ENCODE measurements at places on chromosomes 12 and 14.

GRCh38 chr14:91573894-91574837 is 64.1 kb upstream of the PPP4R3A start:
- DNase-seq, result peak; percentile 53

DNA sequence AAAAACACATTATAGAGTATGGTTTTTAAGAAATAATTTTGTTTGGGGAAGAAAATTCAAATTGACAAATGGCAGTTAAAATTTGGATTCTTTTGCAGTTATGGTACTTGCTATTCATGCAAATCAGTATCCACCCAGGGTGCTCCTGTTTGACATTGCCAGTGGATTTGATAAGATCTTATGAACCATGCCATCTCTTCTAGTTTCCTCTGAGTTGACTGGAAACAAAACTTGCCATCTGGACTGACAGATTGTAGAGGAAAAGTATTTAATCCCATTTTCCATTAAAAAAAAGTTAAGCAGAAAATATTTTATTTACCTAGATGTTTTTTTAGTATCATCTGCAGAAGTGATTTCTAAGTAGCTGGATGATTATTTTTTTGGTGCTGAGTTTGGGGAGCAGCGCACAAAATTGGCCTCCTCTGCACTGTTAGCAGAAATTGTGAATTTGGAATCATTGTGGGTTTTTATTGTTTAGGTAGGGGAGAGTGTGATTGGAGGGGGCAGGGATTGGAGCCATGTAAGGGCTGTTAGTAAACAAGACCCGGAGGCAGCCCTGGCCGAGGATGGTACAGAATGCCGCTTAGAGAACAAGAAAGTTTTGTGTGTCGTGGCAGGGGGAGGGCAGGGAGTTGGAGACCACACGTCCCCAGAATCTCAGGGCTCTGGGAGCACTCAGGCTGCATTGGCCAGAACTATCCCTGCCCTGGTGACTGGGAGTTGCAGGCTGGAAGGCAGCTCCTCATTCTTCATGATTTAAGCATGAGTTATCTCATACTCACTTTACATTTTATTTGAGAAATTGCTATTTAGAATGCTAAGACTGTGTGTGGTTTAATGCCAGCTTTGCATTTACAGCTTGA is 56.6 kb downstream of the WDR20 start:
- no peak for DNase-seq

DNA sequence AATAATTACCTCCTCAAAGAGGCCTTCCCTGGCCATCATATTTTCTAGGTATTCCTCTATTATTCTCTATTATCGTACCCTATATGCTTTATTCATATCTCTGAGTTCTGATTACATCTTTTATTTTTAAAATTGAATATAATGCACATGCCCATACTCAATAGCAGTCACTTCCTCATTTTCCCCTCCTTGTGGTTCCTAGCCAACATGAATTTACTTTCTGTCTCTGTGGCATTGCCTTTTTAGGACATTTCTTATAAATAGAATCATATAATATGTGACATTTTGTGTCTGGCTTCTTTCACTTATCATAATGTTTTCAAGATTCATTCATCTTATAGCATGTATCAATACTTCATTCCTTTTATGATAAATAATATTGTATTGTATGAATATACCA is 74.4 kb upstream of the TRHDE start:
- DNase-seq, result no peak

- DNase-seq, result no peak
Measured at GRCh38 chr12:92136965-92137721, 8.5 kb downstream of the BTG1 start.

DNA sequence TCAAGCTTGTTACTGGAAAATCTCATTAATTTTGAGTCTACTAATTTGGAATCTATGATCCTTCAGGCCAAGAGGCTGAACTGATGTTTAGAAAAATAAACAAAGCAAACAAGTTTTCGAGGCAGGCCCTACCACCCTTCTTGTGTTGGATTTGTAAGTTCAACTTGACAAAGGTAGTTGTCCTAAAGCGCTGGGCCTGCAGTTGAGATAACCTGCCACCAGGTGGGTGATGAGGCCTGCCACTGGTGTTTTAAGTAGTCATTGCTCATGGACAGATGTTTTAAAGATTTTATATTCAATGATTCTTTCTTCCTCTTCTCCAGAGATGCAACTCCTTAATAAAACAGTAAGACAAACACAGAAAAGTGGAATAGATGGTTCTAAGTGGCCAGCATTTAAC is 19.4 kb downstream of the ACVRL1 start:
- DNase-seq, result no peak

- DNase-seq, result no peak
Measured at GRCh38 chr12:116189692-116190091, 87.8 kb downstream of the MED13L start.

DNA sequence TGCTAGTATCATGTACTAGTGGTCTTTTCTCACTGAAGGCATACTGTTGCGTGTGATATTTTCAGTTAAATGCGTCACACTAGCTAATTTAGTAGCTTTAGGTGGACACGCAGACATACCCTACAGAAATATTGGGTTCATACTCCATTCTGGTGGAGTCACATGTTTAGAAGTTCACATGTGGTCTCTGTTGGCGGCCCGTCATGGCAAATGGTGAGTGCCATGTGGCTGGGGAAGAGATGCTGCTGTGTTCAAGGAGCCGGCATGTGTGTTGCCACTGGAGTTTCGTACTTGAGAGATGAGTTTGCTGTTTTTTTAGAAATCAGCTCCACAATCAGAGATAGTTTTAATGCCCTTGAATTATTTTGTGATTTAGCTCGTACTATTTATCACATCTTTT is 454.6 kb downstream of the PCNX1 start:
- no peak for DNase-seq

DNA sequence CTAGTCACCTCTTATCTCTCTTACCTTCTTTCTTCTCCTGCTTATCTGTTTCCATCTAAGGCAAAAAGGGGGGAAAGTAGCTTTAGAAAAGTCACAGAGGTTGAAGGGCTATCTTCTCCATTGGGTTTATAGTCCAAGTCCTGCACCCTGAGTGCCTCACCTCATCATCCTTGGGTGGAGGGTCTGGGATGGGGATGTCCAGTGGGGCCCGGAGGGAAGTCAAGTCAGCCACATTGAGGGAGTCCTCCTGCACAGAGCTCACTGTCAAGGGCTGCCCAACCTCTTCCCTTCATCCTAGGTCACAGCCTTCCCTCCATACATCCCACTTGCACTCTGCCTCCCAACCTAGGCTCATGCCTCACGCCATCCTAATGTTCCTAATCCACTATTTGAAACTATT is 1.2 kb downstream of the PSME2 start:
- no peak for DNase-seq

- DNase-seq, result no peak
Measured at GRCh38 chr12:77606348-77606747, 224.3 kb upstream of the NAV3 start.

DNA sequence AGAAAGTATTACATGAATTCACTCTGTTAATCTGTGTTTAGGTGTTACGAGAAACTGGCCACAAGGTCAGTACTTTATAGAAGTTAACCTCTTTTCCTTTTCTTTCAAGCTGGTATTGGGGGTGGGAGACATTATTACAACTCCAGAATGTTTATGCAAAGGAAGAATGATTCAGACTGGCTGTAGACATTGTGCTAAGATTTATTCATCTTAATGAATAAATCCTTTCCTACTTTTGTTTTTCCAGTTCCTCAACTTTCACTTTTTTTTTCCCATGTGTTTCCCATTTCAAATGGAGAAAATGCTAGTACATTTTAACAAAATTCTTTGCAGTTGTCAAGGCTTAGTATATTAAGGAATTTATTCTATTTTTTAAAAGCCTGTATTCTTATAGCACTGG is 1.3 kb downstream of the OTOGL start:
- no peak for DNase-seq

DNA sequence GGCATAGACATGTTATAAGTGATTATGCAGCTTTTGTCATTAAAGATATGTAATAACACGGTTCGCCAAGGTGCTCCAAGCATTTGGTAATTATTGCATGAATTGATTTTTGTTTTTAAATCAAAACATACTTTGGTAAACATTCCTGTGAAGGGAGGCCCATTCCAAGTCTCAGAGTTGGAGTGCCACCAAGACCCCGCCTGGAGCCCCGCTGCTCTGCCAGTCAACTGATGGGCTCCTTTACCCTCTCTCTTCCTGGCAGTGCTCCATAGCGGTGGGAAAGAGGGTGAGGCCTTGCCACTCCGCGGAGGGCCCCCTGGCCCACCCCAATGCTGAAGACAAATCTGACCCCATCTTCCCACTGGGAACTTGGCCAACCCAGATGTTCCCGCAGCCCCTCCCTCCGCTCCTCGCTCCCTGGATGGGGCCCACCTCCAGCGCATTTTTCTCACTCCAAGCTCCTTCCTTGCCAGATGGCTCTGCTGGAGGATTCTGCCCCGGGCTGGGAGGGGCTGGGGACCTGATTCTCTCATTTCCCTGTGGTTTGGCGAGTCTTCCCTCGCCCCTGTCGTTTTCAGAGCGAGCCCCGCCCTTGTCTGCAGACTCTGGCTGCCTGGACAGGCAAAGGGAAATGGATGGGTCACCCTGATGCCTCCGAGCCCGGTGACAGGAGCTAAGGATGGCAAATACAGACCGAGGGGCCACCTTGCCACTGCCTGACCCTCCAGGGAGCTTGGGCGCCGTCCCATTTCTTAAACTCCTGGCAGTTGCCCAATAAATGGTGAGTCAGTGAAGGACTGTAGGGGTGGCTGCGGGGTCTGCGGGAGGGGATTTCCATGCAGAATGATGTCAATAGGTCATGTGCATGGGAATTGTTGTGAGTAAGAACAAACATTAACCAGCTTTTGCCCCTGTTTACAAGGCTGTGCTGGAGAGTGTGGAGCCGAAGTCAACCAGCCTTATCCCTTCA is 9.2 kb upstream of the PAPLN start:
- no peak for DNase-seq

- no peak for DNase-seq
Measured at GRCh38 chr14:56138928-56139327, 20.7 kb downstream of the PELI2 start.

DNA sequence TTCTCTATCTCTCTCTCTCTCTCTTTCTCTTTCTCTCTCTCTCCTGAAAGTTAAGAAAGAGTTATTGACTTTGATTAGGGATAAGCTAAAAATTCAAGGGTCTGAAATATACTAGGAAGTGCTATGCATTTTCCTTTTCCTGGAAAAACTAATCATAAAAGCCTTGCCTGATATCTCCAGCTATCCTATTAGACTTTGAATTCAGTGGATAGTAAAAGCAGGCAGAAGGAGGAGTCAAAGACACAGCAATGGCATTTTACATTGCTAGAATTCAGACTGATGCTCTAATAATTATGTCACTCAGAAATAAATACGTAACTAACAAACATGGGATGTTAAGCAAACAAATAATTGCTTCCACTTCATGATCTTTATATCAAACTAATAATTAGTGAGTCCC is 272.0 kb downstream of the SSPN start:
- DNase-seq, result no peak

DNA sequence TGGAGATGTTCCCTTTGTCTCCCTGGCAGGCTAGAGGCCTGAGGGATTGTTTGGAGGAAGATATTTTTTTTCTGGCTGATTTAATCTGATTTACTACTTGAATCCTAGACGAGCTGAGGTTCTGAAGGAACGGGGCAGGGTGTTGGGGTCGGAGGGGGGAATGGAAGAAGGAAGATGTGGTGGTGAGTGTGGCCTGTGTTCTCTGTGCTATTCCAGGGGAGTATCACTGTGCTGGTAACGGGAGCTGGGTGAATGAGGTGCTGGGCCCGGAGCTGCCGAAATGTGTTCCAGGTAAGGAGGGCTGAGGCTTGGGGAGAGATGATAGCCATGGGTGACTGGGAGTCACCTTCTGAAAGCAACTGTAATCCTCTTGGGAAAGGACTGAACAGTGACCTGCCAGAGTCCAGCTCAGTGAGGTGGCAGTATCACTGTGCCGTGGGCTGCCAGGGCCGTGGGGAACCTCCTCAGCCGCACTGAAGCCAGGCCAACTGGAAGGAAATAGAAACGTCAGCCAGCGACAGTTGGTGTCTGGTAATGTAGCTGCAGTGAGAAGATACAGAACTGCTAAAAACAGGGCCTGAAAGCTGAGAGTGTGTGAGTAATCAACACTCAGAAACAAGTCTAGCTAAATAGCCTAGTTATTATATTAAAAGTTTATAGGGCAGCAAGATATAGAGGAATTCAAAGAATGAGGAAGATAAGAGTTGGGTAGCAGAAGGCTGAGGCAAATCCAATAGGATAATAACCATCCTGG is 7.9 kb downstream of the C1S start:
- no peak for DNase-seq

DNA sequence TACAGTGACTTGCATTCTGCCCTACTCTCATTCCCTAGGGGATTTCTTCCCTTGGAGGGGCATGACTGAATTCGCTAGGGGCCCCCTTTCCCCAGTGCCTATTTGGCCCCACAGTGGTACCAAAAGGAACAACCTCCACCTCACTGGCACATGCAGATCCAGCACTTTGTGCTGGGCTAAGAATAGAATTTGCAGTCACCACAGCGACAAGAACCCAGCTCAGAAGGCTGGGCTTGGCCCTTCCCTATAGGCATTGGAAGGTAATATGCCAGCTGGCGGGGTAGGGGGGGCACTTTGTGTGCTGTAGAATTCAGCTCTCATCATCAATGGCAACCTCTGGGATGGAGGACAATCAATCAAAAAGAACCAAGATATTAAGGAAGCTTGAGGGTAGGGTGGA is 13.9 kb downstream of the BAZ2A start:
- DNase-seq, result no peak

GRCh38 chr12:94202245-94203180 is 54.1 kb downstream of the PLXNC1 start:
- DNase-seq, result no peak
